ENCODE measurements at places on chromosomes 5 and 9. TPM values are rescaled to one million over a fixed set of nuclear protein-coding genes. Genes with fewer than 3 reads are reported as not detected.

Gene WWC1
- 89.7 TPM for polyA plus RNA-seq

Gene SLC34A3
- 6.0 TPM for polyA plus RNA-seq

Gene MCC
- 31.6 TPM for polyA plus RNA-seq

Gene CCL27
- polyA plus RNA-seq: 0.50 TPM

DNA sequence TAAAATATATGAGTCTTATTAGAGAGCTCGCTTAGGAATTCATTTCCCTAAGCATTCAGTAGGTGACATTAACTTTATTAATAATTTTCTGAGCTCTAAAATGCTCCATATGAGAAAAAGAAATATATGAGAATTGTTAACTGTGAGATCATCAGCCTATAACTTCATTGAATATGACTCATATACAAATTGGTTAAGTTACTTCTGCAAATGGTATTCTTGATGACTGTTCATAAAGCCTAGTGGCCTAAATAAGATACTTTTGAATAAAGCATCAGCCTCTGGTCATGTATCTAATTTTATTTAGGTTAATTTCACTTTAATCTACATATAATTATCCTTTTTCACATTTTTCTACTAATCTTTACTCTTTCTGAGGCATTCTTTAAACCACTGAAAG lies 710.2 kb upstream of the ACO1 start:
- no peak for DNase-seq

DNA sequence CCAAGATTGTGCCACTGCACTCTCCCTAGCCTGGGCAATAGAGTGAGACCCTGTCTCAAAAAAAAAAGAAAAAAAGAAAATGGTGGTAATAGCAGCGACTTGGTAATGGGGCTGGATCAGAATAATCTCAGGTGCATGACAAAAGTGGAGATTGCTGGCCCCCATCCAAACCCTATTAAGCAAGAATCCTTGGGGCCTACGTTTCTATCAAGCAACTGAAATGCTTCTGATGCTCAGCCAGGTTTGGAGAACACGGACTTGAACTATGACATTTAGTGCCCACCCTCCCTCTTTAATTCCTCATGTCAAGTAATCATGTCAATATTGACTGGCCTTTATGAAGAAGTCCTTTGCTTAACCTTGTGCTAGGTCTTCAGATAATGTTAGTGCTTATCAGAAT lies 6.6 kb downstream of the C5orf52 start:
- no peak for DNase-seq

DNA sequence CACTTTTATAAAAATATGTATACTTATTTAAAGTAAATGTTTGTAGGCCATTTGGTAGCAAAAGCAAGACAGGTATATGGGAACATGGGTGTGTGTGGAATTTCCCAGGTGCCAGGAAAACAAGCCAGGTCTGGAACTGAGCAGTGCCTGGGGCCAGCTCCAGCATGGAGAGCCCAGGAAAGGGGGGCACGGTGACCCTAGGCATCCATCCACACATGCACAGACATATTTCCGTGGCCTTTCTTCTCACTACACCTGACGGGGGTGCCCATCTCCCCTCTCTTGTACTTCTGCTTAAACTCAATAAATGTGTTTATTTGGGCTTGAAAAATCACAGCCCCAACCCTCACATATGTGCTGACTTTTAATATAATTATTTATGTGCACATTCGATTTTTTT lies 31.2 kb upstream of the CXCL14 start:
- no peak for DNase-seq

DNA sequence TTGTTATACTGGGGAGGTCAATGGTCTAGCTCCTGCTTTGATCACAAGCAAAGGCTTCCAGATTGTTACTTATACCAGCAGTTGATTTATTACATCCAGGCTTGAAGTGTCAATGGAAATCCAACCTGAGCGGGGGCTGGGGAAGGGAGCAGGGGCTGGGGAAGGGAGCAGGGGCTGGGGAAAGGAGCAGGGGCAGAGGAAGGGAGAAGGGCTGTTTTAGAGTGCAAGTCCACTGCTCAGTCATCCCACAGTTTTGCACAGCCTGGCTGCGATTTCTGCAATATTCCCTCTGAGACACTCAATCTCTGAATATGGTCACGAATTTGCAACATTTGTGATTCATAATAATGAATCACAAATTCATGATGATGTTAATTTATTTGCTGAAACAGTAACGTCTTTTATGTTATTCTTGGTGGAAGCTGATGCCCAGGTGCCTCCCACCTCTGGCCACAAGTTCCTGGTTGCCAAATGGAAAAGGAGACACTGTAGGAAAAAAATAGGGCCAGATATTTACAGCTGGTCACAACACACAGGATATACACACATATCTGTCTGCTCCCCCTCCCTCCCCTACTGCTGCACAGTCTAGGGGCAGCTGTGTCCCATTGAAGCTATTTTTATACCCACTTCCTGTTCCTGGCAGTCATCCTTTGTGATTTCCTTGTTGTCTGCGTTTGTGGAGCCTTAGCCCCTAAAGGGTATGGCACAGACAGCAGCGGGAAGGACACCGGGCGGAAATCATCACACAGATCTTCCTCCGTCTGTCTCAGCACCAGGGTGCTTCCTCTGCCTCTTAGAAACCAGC lies 325.1 kb downstream of the GADD45G start:
- DNase-seq: no peak

DNA sequence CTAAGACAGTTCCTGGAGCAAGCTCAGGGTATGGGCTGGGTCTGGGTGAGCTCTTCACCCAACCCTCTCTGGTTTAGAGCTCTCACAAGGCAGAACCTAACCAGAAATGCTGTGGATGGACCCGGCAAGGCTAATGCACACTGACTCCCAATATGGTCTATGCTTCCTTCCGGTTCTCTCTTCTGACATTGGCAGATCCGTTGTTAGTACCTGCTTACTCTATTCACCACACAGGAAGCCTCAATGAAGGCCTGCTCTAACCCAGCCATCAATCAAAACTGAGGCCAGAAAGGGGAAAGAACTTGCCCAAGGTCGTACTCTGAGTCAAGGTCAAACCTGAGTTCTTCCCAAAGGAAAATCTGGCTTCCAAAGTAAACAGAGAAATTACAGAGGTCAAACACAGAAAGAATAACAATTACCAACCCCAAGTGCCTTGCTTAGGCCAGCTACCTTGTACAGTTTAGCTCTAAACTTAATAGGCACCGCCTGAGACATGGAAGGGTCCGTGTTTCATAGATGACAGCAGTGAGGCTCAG lies 46.0 kb upstream of the AKNA start:
- no peak for DNase-seq

DNA sequence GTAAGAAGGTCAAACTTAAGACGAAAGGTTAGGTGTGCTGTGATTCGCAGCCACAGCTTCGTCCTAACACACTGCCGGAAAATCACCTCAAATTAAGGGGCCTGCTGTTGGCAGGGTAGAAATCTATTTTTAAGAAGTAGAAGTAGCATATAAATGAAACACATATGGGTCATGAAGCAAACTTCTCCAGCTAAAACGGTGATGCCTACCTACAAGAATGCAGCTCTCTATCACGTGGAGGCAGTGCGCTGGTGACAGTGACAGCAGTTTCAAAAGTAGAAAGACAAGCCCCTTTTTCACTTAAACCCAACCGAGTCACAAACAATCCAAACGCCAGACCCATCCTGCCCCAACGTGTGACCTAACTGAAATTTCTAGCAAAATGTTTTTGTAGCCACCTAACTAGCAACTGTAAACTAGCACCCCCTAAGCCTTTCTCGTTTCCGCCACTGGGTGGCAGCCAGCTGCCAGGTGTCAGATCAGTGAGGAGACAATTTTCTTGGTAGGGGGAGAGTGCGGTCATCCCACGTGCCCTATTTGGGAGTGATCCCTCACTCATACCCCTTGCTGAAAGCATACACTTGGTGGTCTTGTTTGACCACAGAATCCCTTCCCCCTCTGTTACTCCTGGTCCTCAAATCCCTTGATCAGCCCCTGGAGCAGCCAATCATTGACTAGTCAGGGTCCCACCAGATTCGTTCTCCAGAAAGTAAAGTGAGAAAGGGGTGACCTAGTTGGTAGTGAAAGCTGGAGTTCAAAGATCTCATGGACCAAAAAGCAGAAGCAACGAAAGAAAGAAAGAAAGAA lies 71.8 kb upstream of the MAMDC2 start:
- no peak for DNase-seq

DNA sequence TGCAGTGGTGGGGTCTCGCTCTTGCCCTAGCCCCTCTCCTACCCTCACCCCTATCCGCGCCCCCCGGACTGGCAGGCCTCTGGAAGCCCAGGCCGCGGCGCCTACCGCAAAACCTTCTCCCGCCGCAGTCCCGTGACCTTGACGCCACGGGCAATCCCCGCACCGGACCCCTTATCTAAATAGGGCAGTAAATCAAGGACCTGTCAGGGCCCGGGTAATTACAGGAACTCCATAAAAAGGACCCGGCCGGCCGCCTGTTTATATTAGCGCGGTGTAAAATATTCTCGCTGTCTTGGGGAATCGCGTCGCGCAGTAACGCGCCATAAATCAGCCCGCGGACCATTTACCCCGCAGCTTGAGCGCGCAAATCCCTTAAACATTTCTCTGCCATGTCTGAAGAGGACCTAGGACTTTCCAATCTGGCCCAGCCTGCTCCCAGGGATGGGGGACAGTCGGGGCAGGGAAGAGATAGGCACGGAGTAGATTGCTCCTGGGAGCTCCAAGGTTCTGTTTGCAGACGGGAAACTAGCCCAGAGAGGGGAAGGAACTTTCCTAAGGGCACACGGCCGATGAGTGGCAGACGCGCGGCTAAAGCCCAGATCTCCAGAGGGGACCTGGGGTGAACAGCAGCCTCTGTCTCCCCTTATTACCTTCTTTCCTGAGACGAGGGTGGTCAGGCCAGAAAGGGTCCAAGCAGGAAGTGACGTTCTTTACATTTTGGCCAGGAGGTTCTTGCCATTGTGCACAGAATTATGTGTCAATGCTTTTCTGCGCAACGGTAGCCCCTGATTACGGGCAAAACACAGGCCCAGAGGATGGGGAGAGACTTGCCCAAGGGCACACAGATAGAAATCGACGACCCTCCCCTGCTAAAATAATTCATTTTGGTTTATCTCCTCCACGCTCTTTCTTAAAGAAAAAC lies 4.8 kb upstream of the HAND1 start:
- no peak for DNase-seq

- no peak for DNase-seq
Observed at GRCh38 chr9:130770679-130771442, 64.2 kb upstream of the ABL1 start.

- DNase-seq: no peak
Observed at GRCh38 chr5:160271836-160272235, 40.5 kb downstream of the CCNJL start.

- DNase-seq: no peak
Observed at GRCh38 chr9:112044186-112044585, 130.9 kb downstream of the SUSD1 start.

DNA sequence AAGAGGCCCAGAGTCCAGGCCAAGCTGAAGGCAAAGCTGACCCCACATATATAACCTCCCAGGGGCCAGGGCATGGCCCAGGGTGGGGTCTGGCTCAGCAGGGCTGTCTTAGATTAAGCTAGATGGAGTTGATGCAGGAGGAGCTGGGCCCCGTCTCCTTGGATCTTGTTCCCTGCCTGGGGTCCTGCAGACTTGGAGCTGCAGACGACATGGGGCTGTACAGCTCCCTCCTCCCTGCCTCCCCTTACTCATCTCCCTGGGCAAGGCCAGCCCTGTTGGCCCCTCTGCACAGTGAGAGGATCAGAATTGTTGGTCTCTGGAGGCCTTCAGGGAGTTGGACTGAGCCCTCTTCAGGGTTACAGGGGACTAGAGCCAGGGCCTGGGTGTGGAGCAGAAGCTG lies 134.9 kb downstream of the RGS3 start:
- DNase-seq: no peak
